ENCODE measurements at places on chromosomes 3 and 15.

- DNase-seq, result no peak
Observed at GRCh38 chr3:195441476-195441991, 1.3 kb downstream of the ACAP2 start.

- no peak for DNase-seq
Observed at GRCh38 chr3:151320131-151320530, 3.5 kb upstream of the GPR87 start.

DNA sequence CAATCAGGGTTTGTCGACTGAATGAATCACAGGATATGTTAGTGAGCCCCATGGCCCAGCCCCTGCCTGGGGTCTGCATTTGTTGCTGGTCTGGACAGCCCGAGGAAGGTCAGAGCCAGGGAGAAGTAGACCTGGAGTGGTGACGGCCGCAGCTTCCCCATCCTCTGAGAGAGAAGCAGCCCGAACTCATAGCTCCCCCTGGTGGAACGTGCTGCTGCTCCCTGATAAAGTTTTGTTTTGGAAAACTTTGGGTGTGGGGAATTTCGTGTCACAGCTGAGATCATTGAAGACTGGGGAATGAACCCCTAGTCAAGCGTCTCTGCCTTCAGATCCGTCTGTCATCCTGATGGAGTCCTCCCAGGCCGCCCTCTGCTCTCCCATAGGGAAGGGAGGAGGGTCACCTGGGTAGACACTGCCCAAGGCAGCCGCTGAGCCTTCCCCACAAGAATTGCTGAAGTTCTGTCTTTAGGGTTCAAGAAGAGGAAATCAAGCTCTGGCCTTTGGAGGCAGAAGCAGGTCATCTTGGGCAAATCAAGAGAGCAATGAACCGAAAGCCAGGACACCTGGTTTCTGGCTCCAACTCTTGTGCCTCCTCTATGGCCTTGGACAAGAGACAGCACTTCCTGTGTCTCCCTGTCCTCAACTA, 60.5 kb downstream of the GLDN start:
- DNase-seq, result no peak

DNA sequence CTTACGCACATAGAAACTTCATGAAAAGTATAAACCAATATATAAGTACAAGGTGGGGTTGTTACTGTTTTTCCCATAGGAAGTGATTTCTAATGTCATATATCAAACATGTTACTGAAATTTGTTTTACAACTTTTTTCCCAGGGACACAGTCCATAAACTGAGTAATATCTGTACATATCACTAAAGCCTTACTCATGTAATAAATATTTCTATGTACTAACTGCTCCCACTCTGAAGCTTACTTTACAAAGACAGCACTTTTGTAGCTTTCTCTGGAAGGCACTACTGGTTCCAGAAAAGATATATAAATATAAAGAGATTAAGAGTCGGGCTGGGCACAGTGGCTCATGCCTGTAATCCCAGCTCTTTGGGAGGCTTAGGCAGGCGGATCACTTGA, 91.7 kb downstream of the MYO5A start:
- DNase-seq, result no peak

DNA sequence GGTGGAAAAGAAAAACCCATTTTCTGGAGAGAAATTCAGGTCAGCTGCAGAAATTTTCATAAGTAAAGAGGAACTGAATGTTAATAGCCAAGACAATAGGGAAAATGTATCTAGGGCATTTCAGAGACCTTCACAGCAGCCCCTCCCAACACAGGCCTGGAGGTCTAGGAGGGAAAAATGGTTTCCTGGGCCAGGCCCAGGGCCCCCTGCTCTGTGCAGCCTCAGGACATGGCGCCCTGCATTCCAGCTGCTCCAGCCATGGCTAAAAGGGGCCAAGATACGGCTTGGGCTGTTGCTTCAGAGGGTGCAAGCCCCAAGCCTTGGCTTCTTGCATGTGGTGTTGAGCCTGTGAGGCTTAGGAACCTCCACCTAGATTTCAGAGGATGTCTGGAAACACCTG, 92.2 kb downstream of the C3orf70 start:
- DNase-seq, result no peak

- DNase-seq, result no peak
Observed at GRCh38 chr3:172355836-172356235, 92.4 kb downstream of the GHSR start.

DNA sequence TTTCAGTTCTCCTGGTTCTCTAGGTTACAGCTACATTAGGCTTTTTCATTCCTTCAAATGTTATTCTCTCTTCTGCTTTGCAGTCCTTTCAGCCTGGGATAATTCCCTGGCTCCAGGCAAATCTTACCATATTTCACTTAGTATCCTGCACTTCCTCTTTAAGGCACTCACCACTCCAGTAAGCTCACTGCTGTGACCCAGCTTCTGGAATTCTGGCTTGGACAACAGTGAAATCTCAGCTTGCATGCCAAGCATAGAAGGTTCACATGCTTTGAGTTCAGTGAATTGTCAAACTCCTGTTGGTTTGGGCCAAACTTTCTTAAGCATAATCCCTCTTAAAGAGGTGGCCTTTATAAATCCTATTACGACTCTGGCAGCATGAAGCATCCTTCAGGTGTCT, 69.4 kb downstream of the SCN10A start:
- no peak for DNase-seq

GRCh38 chr3:20141851-20142250, 44.2 kb downstream of the SGO1 start:
- peak; percentile 38 for DNase-seq

All from NCI-H187 treated with DMSO at 0.1 percent for 48 hours (cell line).